Activated naive CD8-positive, alpha-beta T cell treated with anti-CD3 and anti-CD28 coated beads, Interleukin-2, amount 50 U/mL, for 16 hours (primary cell): ENCODE measurements at places on chromosomes 1 and 21.

DNA sequence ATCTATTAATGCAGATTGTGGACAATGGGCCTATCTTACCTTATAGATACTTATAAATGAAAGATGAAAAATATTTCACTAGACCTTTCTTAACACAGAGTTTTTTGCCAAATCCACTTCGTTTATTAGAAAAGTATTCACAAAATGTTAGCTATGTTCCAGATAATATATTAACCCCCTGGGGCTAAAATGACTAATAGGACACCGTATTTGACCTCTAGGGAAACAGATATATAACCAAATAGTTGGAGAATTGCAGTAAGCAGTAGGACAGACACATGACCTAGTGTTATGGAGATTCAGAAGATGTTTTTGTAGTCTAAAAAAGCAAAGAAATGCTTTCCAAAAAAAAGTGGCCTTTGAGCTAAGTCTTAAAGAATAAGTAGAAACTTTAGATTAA is 106.9 kb downstream of the SEC16B start:
- DNase-seq = no peak

DNA sequence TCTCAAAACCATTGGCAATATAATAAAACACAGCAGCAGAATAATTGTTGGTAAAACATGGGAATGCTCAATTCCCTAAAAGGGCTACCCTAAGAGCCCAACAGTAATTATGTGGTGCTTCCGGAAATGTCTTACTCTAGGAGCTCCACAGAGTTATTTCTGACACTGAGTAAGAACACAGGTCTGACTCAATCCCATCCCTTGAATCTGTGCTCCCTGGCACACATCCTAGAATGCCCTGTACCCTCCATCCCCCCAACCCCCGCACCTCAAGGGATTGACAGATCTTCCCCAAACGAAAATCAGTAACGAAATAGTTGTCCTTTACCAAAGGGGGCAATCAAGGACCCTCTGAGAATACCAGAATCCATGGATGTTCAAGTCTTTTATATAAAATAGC is 71.9 kb downstream of the SMYD2 start:
- no peak for DNase-seq

DNA sequence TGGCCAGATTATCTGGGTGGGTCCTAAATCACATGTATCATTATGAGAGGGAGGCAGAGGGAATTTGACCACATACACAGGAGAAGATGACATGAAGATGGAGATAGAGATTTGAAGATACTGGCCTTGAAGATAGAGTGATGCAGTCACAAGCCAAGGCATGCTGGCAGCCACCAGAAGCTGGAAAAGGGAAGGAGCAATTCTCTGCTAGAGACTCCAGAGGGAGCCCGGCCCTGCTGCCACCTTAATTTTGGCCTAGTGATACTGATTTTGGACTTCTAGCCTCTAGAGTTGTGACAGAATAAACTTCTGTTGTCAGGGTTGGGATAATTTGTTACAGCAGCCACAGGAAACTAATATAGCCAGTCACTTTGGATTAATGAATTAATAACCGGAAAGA is 2.2 kb upstream of the PRDM2 start:
- no peak for DNase-seq

DNA sequence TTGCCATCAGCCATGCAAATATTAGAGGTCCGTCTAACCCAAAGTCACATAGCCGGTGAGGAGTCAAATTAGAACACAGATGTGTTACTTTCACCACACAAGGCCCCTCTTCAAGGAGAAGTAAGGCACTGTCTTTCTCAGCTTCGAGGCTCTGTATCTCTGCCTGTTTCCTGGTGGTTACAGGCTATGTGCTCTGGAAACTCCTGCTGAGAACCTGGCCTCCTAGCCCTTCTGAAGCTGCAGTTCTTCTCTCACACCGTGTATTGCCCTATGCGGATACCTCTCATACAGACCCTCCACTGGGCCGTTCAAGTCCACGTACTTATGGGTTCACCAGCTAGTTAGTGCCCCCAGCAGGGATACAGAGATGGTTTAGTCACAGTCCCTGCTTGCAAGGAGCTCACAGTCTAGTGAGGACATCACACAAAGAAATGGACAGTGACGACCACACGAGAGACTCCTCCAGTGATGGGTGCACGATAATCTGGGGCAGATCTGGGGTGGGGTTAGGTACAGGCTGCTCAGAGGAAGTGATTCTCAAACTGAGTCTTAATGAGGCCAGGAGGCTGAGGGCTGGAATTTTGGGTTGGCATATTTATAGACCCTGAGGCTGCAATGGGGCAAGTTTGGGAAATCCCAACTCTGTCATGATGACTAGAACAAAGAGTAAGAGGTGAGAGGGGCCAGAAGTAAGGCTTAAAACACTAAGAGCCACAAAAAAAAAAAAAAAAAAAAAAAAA is 22.8 kb upstream of the ELOA start:
- DNase-seq = no peak

DNA sequence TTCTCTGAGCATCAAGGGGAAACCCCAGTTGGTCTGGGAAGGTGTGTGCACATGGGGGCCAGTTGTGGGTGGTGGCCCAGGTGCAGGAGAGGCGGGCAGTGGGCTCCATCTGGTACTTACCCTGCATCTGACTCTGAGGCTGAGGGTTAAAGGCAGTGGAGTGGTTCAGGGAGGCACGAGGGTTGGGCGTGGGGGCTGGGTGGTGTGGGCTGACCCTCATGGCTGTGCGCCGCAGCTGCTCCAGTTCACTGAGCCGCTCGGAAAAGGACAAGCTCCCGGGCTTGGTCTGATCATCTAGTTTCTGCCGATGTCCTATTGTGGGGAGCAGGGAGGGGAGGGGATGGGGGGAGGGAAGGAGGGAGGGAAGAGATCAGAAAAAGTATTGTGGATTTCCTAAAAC is 165.5 kb downstream of the CLIC6 start:
- no peak for DNase-seq

- DNase-seq = no peak
Observed at GRCh38 chr21:33769057-33769456, 126.8 kb downstream of the ITSN1 start.

DNA sequence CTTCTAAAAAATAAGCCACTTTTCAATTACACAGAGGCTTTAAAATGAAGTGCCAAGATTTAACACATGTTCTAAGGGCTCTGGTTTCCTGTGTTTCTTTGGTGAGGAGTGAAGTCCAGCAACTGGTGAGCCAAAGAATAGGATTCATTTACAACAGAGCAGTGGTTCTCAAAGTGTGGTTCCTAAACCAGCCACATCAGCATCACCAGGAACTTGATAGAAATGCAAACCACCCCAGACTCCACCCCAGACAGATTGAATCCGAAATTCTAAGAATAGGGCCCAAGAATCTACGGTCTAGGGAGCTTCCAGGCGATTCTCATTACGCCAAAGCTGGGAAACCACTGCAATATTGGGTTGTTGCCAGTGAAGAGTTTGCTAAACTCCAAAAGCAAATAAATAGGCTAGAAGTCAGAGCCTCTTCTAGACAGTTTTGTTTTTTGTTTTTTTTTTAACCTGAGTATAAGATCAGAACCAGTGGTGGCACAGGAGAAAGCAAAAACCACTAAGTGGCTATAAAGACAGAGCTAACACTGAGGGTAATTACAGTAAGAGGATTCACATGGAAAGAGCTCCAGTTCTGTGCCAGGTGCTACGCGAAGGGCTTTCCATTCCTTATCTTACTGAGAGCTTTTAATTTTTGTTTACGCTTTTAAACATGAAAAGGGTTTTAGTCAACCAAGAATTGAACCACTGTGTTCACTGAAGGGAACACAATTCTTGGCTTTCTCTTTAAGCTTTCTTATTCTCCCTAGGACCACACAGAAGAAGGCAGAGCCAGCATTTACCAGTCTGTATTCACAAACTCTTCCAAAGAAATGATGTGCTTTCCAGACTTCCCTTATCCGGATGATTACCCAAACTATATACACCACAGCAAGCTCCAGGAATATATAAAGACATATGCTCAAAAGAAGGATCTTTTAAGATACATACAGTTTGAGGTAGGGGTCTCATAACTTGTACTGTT is 42.4 kb upstream of the FMO2 start:
- no peak for DNase-seq

GRCh38 chr1:201254625-201255478 is 28.5 kb upstream of the PKP1 start:
- peak; percentile 38 for DNase-seq

GRCh38 chr1:13456904-13457532 is 46.8 kb downstream of the PRAMEF20 start:
- DNase-seq = no peak

DNA sequence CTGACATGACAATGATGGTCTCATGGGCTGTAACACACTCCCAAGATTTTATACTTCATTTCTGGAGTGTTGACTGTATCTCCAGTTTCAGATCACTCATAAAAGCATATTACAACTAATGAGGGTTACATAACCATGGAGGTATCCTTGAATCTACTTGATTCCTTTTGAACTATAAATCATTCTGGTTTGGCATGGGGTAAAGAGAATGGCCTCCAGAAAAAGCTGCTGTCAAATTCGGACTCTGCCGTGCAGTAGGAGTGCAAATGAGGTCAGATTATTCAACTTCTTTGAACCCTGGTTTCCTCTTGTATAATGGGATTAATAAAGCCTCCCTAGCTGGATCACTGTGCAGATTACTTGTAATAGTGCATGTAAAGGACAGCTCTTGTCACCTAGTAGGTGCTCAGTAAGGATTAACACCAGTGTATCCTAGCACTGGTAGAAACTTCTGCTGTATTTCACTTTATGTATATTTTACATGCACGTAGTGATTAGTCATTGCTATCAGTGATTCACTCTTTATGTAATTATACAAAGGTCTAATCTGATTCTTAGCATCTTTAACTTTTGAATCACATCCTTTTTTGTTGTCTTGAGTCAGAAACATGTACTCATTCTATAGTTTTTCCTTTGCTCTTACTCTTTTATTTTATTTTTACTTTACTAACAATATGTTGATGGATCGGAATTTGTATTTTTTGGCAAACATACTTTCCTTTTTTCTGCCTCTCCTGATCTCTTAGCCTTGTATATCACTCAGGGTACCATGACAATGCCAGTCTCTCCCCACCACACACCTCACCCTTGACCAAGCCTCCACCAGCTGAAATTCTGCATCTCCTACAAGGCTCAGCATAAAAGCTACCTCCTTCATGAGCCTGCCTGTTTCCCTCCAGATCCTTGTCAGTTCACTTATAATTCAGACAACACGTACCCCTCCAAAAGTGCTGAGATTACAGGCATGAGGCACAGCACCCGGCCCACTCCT is 3.2 kb downstream of the LRRC8C start:
- DNase-seq = no peak

DNA sequence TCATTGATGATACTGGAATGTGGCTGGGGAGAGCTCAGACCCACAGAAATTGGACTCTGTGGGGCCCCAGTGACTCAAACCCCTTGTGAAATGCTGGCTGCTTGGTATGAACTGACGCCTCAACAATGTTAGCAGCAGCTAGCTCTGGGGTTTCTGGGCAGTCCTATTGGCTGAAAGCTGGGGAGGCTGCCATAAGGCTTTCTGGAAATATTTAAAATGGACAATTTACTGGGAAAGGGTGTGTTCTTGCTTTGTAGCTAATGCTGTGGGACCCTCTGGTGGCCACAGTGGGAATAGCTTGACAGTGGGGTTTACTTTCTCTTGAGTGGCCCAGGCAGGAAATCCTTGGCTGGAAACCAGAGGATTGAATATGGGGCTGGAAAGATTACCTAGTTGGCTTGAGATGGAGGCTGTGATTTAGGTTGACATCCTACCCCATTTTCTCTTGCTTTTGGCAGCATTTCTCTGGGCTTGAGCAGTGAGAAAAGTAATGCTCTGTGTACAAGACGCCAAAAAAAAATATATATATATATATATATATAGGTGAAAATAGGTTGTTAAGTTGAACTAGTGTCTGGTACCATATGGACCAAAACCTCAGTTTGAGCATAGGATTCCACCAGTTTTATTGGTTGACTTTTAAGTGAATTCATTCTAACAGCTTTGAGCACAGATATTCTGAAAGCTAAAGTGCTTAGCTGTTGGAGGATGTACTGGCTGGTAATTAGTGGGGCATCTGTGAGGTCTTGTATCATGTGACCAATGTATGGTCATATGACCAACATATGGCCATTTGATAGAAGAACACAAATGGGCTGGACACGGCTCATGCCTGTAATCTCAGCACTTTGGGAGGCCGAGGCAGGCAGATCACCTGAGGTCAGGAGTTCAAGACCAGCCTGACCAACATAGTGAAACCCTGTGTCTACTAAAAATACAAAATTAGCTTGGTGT is 8.2 kb upstream of the S100A10 start:
- peak; percentile 53 for DNase-seq

DNA sequence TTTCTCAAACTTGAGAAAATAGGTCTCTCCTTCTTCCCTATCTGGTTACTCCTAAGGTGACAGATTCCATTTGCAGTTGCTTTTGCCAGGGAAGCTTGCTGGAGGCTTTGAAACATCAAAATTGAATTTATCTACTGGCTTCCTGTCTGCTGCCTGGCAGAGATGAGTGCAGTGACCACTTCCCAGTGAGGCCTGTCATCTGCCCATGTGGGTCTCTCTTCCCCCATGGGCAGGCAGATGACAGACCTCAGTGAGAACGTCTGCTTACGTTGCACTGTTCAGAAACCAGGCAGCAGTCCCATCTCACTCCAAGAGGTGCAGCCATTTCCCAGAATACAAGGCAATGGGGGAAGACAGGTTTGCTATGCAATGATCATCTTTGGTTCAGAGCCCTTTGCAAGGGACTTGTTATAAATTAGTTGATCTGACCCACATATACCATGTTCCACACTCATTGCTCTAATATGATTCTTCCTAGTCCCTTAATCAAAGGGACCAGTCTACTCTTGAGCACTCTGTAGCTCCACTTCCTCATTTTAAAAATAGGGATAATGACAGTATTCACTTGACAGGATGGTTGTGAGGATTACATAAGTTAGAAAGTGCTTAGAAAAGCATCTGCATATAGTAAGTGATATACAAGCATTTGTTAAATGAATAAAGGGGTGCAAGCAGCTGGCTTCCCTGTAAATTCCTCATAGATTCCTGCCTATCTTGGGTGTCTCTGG is 10.6 kb downstream of the PGBD5 start:
- no peak for DNase-seq

DNA sequence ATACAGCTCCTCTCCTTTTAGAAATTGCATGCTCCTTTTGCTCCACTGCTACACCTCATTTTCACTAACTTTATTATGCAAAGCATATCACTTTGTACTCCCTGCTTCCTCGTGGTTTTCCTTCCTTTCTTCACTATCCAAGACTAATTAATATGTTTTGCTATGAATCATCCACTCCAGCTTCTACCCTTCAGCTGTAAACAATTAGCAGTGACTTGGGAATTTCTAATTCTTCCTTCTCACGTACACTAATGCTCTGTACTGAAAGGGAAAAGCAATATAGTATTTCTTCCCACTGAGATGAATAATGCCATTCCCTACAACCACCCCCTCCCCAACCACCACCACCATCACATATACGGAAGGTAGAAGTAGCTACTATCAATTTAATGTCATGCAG is 1917.0 kb downstream of the MRPL39 start:
- no peak for DNase-seq

DNA sequence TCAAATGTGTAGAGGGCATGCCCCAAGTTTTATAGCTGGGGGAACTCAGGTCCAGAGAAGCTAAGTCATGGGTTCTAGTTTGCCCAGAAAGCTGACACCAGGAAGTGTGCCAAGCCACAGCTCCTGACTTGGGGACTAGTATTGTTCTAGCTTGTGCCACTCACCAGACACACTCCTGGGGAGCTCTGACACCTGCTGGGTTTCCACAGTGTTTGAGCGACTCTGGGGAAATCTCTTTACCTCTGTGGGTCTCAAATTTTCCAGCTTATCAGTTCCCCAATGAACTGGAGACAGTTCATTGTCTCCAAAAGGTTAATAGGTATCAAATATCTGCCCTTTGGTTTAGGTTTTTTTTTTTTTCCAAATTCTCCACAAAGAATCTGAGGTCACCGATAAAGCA is 4.2 kb downstream of the KISS1 start:
- no peak for DNase-seq
